ENCODE measurements at places on chromosomes 13 and 19.

GRCh38 chr13:45048890-45049407 is 59.6 kb downstream of the GPALPP1 start:
- no peak overlapping the region for H3K27ac ChIP-seq
- no peaks in the 10 kb centered on the region for H3K4me1 ChIP-seq
- DNase-seq, result no peak
- no peaks in the 10 kb centered on the region for H3K36me3 ChIP-seq
- peaks cover 4% of the 10 kb centered on the region for H3K27me3 ChIP-seq
- no peak overlapping the region for H3K4me3 ChIP-seq

GRCh38 chr13:46296921-46297320 is 85.2 kb downstream of the LRRC63 start:
- H3K27me3 ChIP-seq, result no peaks in the 10 kb centered on the region
- no peak overlapping the region for H3K27ac ChIP-seq
- H3K4me1 ChIP-seq, result no peaks in the 10 kb centered on the region
- DNase-seq, result no peak

- H3K4me3 ChIP-seq, result no peak overlapping the region
- no peaks in the 10 kb centered on the region for H3K27me3 ChIP-seq
- DNase-seq, result no peak
- peaks cover 13% of the 10 kb centered on the region for H3K4me1 ChIP-seq
Observed at GRCh38 chr13:22495819-22496218, 685.0 kb upstream of the SGCG start.

GRCh38 chr19:43768273-43769050 is 12.3 kb downstream of the KCNN4 start:
- H3K4me1 ChIP-seq, result no peaks in the 10 kb centered on the region
- H3K4me3 ChIP-seq, result no peak overlapping the region
- H3K36me3 ChIP-seq, result no peaks in the 10 kb centered on the region
- DNase-seq, result no peak

- H3K36me3 ChIP-seq, result no peaks in the 10 kb centered on the region
- no peak for DNase-seq
- H3K27me3 ChIP-seq, result no peaks in the 10 kb centered on the region
- no peak overlapping the region for H3K4me3 ChIP-seq
Observed at GRCh38 chr13:30968846-30969245, 36.4 kb downstream of the TEX26 start.

DNA sequence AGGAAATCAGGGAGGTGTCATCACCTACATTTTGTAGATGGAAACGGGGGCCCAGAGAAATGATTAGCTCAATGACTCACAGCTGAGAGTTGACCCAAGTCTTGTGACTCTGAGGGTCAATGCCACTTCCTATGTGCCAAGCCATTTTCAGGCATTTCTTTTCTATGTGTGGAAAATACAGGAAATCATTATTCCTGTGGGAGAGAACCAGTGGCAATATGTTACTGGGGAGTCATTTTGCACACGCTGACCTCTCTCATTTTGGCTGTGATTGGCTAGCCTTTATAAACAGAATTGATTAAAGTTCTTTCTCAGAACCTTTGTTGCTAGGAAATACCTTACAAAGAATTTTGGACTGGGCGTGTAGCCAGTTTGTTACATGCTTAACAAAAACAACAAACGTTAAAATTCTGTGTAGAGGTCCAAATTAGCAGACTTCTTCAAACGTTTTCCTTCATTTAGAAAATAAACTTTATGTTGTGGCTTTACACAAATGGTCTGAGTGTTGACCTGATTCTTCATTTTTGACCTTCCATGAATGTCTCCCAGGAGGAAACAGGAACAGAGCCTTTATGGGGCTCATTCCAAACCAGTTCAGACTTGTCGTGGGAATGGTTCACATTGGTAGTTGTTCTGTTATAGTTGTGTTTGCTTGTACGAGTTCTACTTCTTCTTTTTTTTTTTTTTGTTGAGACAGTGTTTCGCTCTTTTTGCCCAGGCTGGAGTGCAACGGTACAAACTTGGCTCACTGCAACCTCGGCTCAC is 11.4 kb downstream of the PCCA start:
- H3K36me3 ChIP-seq, result peaks cover 37% of the 10 kb centered on the region
- peaks cover 15% of the 10 kb centered on the region for H3K4me1 ChIP-seq
- no peak overlapping the region for H3K4me3 ChIP-seq

DNA sequence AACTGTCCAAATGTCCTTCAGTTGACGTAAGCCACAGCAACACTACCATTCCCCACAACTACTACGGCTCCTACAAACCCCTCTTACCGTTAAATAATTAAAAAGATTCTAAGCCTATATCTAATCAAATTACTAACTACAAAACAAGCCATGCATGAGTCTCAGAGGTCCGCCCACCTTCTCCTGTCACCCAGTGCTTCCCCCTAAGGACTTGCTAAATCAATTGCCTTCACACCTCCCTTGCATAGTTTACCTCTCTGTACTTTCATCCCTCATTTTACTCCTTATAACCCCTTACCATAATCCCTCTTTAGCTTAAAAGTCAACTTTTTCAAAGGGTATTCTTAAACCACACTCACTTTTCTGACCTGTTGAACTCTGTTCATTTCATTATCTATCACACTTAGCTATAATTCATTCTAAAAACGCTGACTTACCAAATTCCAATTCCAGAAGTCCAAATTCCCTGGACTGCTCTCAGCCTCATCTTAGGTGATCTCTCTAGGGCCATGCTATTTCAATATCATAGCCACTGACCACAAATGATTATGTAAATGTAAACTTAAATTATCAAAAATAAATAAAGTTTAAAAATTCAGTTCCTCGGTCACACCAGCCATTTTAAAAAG is 187.8 kb downstream of the DIAPH3 start:
- no peak overlapping the region for H3K27ac ChIP-seq
- H3K4me1 ChIP-seq, result no peaks in the 10 kb centered on the region
- no peak overlapping the region for H3K4me3 ChIP-seq
- DNase-seq, result no peak
- no peaks in the 10 kb centered on the region for H3K27me3 ChIP-seq

- no peak overlapping the region for H3K4me3 ChIP-seq
- peaks cover 9% of the 10 kb centered on the region for H3K27me3 ChIP-seq
- H3K27ac ChIP-seq, result no peak overlapping the region
Observed at GRCh38 chr13:110770678-110771077, 57.2 kb downstream of the ING1 start.

DNA sequence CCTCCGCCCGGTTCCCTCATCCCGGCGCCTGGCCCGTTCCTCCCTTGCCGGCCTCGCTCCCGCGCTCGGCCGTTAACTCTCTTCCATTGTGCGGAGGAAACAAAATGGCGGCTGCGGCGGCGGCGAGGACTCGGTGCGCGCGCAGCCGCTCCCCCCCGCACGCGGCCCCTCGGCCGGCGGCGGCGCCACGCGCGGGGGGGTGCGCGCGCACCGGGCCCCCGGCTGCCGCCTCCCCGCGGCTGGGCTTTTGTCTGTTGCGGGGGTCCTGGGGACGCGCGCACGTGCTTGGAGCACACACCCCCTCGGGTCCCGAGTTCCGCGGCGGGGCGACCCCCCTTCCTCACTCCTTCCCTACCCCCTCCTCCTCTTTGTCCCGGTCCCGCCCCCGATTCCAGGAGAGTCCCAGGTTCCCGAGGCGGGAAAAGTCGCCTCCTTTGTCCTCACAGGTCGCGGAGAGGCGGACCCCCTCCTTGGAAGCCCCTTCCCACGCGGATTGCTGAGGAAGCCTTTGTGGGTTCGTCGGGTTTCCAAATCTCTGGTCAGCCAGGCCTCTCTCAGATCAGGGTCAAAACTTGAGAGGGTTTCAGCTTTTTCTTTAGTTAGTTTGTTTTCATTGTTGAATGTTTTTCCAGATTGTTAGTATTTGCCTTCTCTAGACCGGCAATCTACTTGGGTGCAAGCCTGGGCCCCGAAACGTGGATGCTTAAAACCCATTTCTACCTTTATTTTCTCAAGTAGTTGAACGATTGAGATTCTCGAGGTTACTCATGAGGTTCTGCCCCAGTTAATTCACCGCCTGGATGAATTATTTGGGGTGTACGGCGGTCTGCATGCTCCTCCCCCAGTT is 687 bp downstream of the ILF3 start:
- H3K27ac ChIP-seq, result peak overlapping the region; percentile 93
- peak; percentile 84 for DNase-seq
- H3K4me1 ChIP-seq, result peaks cover 7% of the 10 kb centered on the region
- H3K36me3 ChIP-seq, result peaks cover 54% of the 10 kb centered on the region

- no peaks in the 10 kb centered on the region for H3K27me3 ChIP-seq
- DNase-seq, result no peak
- peaks cover 6% of the 10 kb centered on the region for H3K4me1 ChIP-seq
- no peak overlapping the region for H3K4me3 ChIP-seq
- H3K27ac ChIP-seq, result no peak overlapping the region
Observed at GRCh38 chr19:7067716-7068115, 1.8 kb upstream of the ZNF557 start.

DNA sequence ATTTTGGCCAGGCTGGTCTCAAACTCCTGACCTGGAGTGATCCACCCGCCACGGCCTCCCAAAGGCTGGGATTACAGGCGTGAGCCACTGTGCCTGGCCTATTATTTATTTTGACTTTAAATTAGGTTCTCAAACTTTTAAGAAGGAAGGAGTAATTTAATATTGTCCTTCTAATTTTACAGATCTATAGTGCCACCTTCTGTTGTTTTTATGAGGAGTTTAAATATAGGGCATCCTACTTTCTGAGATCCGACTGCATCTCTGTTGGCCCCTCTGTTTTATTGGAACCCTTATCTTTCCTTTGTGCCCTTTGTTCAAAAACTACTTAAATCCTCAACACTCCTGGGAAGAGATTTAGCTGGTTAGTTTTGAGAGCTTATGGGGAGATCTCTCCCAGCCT is 25.4 kb upstream of the ZMYM5 start:
- no peaks in the 10 kb centered on the region for H3K4me1 ChIP-seq
- H3K27ac ChIP-seq, result no peak overlapping the region
- no peak for DNase-seq

DNA sequence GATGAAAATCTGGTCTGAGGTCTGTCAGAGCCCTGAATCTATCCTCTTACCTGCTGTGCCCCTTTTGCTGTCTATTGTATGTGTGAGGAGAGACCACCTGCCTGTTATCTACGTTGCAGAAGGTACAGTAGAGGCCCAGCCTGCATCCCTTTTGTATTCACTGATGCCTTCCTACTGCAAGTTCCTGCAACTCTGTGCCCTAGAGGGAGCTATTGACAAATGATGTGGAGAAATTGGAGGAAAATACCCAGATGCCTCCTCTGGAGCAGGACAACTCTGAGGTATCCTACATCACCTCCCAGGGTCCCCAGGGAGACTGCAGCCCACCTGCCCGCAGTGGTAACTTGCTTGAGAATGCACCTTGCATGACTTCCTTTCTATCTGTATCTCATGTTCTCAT is 33.7 kb downstream of the SIAH3 start:
- peaks cover 3% of the 10 kb centered on the region for H3K4me1 ChIP-seq
- no peaks in the 10 kb centered on the region for H3K36me3 ChIP-seq
- no peak for DNase-seq
- no peaks in the 10 kb centered on the region for H3K27me3 ChIP-seq
- H3K4me3 ChIP-seq, result no peak overlapping the region

GRCh38 chr13:51125495-51126226 is 14.6 kb upstream of the C13orf42 start:
- no peaks in the 10 kb centered on the region for H3K36me3 ChIP-seq
- no peaks in the 10 kb centered on the region for H3K27me3 ChIP-seq
- no peak overlapping the region for H3K27ac ChIP-seq
- peak; percentile 43 for DNase-seq
- H3K4me3 ChIP-seq, result no peak overlapping the region
- H3K4me1 ChIP-seq, result no peaks in the 10 kb centered on the region

GRCh38 chr13:39600766-39601165 is 2.2 kb downstream of the LHFPL6 start:
- peaks cover 6% of the 10 kb centered on the region for H3K4me1 ChIP-seq
- no peaks in the 10 kb centered on the region for H3K27me3 ChIP-seq
- H3K27ac ChIP-seq, result no peak overlapping the region

GRCh38 chr19:47272448-47273312 is 2.0 kb upstream of the INAFM1 start:
- H3K27ac ChIP-seq, result peak overlapping the region; percentile 78
- peak overlapping the region; percentile 82 for H3K4me3 ChIP-seq
- no peaks in the 10 kb centered on the region for H3K27me3 ChIP-seq
- peaks cover 17% of the 10 kb centered on the region for H3K4me1 ChIP-seq
- H3K36me3 ChIP-seq, result peaks cover 16% of the 10 kb centered on the region
- DNase-seq, result no peak

DNA sequence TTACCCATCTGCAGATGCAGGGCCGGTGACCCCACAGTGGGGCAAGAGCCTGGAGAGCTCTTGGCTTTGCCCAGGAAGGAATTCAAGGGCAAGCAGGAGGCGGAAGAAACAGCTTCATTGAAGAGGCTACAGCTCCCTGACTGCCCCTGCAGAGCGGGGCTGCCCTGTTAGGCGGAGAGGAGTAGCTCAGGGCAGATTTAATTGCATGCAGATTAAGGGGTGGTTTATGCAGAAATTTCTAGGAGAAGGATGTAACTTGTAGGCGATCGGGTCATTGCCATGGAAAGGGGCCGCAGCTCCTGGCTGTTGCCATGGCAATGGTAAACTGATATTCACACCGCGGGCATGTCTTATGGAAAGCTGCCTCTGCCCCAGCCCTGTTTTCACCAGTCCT is 94.1 kb downstream of the ATP11A start:
- no peaks in the 10 kb centered on the region for H3K27me3 ChIP-seq
- no peak overlapping the region for H3K4me3 ChIP-seq
- H3K36me3 ChIP-seq, result peaks cover 5% of the 10 kb centered on the region
- H3K4me1 ChIP-seq, result peaks cover 11% of the 10 kb centered on the region

GRCh38 chr19:34642241-34642640 is 34.7 kb downstream of the SCGB2B2 start:
- H3K27me3 ChIP-seq, result no peaks in the 10 kb centered on the region
- no peak for DNase-seq
- no peaks in the 10 kb centered on the region for H3K36me3 ChIP-seq
- no peak overlapping the region for H3K4me3 ChIP-seq
- no peak overlapping the region for H3K27ac ChIP-seq

GRCh38 chr19:2087621-2088100 is 8.5 kb downstream of the MOB3A start:
- DNase-seq, result no peak
- H3K4me3 ChIP-seq, result no peak overlapping the region
- H3K36me3 ChIP-seq, result no peaks in the 10 kb centered on the region
- H3K4me1 ChIP-seq, result peaks cover 2% of the 10 kb centered on the region

- H3K36me3 ChIP-seq, result no peaks in the 10 kb centered on the region
- H3K4me3 ChIP-seq, result no peak overlapping the region
- DNase-seq, result no peak
- no peaks in the 10 kb centered on the region for H3K4me1 ChIP-seq
- H3K27me3 ChIP-seq, result no peaks in the 10 kb centered on the region
- H3K27ac ChIP-seq, result no peak overlapping the region
Observed at GRCh38 chr13:63044589-63045313, 1629.1 kb upstream of the PCDH20 start.

DNA sequence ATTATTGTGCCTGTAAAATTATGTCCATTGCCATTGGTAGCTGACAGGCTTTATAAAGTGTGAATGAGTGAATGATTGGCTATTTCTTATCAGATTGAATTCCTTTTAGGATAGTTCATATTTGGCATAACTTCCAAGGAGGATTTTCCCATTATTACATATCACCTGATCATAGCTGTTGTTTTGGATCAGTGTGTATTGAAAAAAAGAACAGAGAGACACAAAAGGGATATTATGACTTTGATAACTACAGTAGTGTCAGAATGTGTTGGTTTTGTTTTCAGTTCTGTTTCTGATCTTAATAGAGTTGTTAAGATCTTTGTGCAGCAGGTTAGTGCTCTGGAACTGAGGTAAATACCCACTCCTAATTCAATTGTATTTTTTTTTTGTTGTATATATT is 103.8 kb downstream of the LRCH1 start:
- no peaks in the 10 kb centered on the region for H3K27me3 ChIP-seq
- H3K4me3 ChIP-seq, result no peak overlapping the region
- no peaks in the 10 kb centered on the region for H3K36me3 ChIP-seq

GRCh38 chr19:34402074-34402600 is 2.1 kb upstream of the PDCD2L start:
- no peaks in the 10 kb centered on the region for H3K27me3 ChIP-seq
- DNase-seq, result no peak
- no peaks in the 10 kb centered on the region for H3K4me1 ChIP-seq
- H3K36me3 ChIP-seq, result peaks cover 33% of the 10 kb centered on the region
